ENCODE measurements at places on chromosomes 13 and 19.

- no peak for DNase-seq
These were observed 6.0 kb upstream of the CCNP start for GRCh38 chr19:40232479-40232878.

- no peak for DNase-seq
These were observed 18.3 kb downstream of the THSD1 start for GRCh38 chr13:52387721-52388120.

DNA sequence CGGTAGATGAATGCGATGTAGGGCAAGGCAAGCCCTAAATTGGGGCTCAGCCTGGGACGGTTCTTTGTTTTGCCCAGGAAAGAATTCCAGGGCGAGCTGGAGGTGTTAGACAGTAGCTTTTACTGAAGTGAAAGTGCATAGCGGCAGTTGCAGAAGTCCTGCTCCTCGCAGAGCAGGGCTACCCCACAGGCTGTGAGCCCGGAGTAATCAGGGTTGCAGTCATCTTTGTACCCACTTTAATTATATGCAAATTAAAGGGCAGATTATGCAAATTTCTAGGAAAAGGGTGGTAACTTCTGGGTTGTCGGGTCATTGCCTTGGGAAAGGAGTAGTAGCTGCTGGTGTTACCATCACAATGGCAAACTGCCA is 30.5 kb downstream of the VAV1 start:
- no peak for DNase-seq

- DNase-seq, result no peak
These were observed 77.4 kb upstream of the RAP2A start for GRCh38 chr13:97356592-97356991.

GRCh38 chr19:31310432-31311133 is 38.7 kb downstream of the TSHZ3 start:
- no peak for DNase-seq

DNA sequence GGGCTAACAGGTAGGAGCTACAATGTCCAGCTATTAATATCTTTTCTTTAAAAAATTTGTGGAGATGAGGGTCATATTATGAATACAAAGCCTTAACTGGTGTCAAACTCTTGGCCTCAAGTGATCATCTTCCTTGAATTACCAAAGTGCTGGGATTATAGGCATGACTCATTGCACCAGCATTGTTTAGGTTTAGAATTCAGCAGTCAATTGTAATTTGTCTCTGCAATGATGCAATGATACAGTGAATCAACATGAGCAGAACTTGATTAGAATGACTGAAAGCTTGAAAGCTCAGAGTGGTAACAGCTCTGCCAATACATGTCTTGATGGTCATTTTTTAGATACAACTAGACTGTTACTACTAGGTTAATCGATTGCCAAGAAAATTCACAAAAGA is 752.8 kb upstream of the MIR17HG start:
- DNase-seq, result no peak

DNA sequence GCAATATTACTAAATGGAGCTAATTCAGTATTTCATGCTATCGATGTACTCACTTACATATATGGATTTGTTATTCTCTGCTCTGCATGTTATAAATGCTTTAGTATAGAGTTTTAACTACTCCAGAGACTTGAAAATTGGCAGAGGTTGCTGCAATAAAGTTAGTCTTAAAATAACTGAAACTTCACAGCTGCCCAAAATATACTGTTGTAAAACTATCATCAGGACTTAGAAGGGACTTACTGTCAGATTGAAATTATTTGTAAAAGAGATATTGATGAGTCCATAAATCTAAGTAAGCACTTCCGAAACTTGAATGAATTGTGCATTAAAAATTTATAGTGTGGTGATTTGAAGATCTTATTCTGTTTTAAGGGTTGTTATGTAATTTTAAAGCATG is 1178.2 kb upstream of the PCDH20 start:
- no peak for DNase-seq

DNA sequence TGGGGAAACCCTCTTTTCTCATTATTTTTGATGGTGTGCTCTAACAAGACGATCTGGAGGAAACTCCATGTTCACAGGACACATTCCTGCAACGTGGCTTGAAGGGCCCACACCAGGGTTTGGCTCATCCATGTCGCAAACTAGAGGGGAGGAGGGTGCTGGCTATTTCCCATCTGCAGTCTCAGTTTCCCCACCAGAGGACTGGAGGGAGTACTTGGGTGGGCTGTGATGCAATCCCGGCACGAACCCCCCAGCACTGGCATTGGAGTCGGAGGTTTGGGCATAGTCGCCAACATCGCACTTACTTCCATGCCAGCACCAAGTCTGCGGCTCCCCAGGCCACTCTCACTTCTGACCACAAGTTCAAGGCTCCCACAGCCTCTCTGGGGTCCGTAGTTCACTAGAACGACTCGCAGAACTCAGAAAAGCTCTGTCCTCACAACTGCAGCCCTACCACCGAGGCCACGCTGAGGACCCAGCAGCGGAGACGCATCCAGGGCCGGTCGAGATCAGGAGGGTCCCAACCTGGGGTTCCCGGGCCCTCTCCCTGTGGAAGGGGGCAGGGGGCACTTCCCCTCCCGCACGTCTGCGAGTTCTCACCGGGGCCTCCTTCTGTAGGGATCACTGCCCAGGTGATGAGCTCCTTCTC is 165.6 kb upstream of the SOX1 start:
- DNase-seq, result no peak

GRCh38 chr13:100484702-100485101 is 103.9 kb downstream of the GGACT start:
- peak; percentile 23 for DNase-seq

- DNase-seq, result no peak
These were observed 10.3 kb downstream of the CELF5 start for GRCh38 chr19:3234800-3235199.

- DNase-seq, result no peak
These were observed 79.9 kb upstream of the TMTC4 start for GRCh38 chr13:100754459-100754858.

DNA sequence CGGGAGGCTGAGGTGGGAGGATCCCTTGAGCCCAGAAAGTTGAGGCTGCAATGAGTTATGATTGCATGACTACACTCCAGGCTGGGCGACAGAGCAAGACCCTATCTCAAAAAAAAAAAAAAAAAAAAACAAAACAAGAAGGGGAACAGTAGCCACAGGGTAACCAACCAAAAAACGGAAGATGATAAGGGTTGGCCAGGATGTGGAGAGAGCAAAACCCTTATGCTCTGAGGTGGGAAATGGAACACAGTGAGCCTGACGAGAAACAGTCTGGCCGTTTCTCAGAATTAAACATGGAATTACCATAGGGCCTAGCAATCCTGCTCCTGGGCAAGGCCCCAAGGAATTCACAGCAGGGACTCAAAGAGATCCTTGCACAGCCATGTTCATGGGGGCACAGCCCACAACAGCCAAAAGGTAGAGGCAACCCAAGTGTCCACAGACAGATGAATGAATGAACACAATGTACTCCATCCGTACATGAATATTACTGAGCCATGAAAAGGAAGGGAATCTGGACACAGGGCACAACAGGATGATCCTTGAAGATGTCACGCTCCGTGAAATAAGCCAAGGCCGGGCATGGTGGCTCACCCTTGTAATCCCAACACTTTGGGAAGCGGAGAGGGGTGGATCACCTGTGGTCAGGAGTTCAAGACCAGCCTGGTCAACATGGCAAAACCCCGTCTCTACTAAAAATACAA is 11.3 kb downstream of the NMRK2 start:
- no peak for DNase-seq

DNA sequence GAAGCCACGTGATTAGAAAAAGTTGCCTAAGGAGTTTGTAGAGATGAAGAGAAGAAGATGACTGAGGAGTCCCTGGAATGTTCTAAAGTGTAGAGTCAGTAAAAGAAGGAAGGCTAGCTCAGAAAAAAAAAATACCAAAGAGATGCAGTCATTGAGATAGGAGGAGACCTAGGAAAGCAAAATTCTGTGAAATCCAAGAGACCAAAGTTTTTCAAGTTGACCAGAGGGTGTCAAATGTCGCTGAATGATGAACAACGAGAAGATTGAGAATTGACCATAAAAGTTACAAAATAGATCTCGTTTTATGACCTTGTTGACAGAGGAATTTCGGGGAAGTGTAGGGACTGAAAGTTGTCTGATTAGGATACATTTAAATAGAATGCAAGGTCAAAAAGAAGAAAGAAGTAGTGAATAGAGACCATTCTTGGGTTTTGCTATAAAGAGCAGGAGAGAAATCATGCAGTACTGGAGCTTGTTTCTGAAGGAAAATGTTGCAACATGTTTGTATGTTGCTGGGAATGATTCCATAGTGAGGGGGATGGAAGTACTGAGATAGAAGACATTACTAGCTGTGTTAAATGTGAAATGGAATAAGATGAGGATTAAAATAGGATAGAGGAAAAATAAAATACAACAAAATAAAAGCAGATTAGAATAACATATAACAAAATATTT is 30.2 kb upstream of the HTR2A start:
- no peak for DNase-seq

DNA sequence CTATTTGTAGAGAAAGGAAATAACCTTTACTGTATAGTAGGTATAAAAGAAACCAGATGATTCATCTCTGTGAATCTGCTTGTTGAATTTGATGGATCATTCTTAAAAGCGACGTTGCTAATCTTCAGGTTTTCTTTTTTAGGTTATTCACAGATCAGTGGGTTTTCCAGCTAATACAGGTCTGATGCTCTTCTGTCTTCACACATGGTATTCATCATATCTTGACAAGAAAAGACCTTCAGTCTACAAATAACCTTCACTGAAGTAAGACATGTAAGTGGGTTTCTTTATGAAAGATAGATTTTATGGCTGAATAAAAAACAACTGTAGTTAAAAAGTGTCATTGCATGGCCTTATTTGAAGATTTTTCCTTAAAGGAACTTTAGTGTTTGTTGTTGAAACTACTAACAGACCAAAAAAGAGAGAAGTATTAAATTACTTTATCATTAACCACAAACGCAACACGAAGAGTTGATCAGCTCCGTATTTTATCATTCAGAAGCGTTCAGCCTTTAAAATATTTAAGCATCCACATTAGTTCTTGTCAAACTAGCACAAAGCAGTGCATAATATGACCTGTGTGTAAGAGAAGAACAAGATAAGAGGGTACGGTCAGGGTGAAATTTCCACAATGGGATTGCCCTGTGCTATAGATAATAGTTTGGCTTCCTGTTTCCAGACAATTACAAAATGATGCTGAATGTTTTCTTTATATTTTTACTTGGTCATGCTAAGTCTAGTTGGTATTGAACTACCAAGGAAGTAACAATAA is 299.5 kb downstream of the MZT1 start:
- DNase-seq, result no peak

GRCh38 chr19:37583340-37583739 is 11.3 kb downstream of the ZNF571 start:
- DNase-seq, result no peak

DNA sequence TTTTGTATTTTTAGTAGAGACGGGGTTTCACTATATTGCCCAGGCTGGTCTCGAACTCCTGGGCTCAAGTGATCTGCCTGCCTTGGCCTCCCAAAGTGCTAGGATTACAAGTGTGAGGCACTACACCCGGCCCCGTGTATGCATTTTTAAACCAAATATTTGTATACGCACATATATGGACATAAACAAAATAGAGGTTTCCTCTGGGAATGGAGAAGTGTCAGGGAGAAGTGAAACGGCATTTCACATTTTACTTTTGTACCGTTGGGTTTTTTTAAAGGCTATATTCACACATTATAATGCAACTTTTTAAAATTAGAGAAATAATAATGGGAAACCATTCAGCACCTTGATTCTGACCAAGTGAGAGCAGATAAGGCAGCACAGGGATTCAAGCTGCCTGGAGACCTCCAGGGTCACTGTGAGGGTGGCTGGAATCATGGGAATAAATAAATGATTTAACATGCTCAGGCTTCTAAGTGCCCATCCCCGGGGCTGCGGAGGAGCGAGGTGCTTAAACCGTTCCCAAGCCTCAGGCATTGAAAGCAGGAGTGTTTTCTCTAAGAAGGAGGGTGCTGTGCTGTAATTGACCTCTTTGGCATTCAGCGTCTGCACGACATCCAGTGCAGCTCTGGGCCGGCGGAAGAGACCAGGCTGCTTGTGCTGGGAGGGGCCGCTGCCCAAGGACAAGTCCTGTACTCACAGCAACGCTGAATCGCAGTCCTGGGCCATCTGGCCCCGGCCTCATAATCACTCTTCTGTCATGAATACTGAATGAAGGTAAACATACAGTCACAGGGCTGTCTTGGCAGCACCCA is 24.7 kb downstream of the GPR42 start:
- DNase-seq, result peak; percentile 48

GRCh38 chr19:51457351-51458013 is 772 bp downstream of the SIGLEC8 start:
- no peak for DNase-seq

DNA sequence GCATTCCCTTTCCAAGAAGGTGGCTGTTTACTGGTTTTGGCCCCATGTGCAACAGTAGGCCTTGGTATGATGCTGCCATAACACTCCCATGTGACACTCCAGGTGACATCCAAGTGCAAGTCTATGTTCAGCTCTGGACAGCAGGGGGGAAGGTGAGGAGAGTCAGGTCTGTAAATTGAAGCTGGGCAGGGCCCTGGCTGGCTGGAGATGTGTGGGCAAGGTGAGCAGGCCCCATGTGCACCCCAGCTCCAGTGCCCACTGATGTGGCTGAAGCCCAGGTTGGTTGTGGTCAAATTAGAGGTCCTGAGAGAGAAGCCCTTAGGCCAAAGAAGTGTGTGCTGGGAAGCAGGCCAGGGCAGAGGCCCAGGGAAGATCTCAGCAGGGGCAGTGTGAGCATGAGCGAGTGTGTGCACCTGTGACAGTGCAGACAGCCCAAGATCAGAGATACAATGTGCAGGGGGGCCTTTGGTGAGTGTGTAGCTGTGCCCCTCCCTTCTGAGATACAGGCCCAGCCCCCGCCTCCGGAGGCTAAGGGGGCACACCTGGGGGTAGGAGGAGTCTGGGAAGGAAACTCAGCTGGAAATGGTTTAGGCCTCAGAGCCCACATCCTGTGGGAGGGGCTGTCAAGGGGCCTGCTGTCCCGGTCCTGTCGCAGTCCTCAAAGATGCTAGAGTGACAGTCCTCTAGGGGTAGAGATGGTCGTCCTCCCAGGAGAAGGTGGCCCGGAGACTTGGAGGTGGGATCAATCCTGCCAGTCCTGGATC is 18.6 kb downstream of the DEDD2 start:
- peak; percentile 60 for DNase-seq

DNA sequence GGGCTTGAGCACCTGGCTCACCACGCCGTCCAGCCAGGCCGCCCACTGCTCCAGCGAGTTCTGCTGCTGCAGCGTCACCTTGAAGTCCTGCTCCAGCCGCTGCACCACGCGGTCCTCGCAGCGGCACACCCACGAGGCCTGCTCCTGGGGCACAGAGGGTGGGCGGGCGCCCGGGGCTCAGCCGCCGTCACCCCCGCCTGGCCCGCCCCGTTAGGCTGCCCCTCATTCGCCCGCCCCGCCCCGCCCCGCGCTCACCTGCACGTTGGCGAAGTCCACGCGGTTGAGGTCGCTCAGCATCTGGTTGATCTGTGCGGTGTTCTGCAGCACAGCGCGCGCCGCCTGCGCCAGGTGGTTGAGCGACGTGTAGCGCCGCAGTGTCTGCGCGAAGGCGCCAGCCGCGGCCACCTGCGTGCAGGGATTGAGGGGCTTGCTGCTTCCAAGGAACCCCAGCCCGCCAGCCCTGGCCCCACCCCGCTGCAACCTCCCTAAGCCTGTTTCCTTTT is 11.3 kb downstream of the DCAF15 start:
- no peak for DNase-seq

GRCh38 chr13:104375614-104376013 is 1309.4 kb upstream of the SLC10A2 start:
- no peak for DNase-seq

- DNase-seq, result no peak
These were observed 6.6 kb downstream of the ATG4D start for GRCh38 chr19:10550336-10550735.
